ENCODE measurements at places on chromosomes 11 and 22.

DNA sequence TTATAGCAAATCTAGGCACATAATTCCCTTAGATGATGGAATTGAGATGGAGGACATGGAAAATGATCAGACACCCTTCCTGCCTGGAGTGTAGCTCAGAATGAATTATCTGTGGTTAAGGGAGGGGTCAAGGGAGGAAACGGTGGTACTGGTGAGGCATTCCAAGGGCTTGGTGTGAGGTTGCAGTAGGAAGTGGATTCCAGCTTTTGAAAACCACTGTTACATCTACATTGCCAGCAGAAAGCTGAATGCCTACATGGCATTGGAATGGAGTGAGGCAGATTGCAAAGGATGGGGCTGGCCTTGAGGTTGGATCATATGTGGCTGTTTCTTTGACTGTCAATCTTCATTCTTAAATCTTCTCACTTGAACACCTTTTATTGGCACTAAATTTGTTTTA, 684.4 kb downstream of the NTM start:
- DNase-seq, result peak; percentile 89

GRCh38 chr11:17521106-17521900, 22.9 kb downstream of the USH1C start:
- DNase-seq, result no peak

- no peak for DNase-seq
Measured at GRCh38 chr22:38737302-38738060, 18.3 kb downstream of the SUN2 start.

- DNase-seq, result no peak
Measured at GRCh38 chr11:76666408-76666807, 4.1 kb downstream of the LRRC32 start.

DNA sequence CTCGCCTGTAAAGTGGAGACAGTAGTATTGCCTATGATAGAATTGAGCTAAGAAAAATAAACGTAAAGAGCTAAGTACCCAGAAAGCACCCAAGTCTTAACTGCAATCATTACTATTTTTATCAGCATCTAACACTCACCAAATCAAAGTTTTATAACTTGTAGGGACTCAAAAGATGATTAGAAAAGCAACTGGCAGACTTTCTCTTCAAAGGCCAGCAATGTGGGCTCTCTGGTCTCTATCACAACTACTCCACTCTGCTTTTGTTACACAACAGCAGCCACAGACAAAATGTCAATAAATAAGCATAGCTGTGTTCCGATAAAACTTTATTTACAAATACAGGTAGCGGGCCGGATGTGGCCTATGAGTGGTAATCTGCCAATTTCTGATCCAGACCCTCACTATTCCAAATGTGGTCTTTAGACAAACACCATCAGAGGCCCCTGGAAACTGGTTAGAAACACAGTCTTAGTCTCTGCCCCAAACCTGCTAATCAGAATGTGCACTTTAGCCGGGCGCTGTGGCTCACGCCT, 8.2 kb downstream of the TPST2 start:
- no peak for DNase-seq

GRCh38 chr11:2149864-2150847, 10.9 kb downstream of the INS start:
- DNase-seq, result no peak

DNA sequence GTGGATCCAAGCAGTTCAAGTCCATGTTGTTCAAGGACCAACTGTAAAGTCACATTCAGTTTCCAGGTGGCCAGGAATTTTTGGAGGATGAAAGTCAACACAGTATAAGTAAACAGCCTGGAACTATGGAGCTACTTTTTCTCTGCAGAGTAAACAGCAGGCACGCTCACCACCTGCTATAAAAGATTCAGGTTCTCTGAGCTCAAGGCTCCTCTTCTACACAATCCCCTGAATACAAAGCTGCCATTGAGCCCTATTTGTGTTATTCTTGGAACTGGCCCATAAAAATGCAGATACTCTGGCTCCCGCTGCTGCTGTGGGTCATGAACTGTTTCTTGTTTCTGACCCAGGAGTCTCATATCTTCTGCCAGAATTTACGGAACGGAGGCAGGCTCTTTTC, 56.9 kb upstream of the PRR5 start:
- DNase-seq, result no peak

DNA sequence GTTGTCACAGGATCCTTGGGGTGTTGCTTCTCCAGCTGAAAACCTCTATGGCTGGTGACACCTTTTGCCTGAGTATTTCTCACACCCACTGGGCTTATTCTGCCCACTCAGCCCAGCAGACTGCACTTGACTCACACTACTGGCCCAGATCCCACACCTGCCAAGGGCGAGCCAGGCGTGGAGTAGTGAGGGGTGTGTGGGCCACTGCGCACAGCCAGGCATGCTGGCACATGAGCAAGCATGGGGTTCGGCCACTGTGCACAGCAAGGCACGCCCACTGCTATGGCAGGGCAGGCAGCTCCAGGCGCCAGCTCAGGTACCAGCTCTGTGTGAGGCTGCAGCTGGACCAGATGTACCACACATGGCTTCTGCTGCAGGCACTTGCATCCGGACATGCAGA, 116.5 kb upstream of the MTNR1B start:
- DNase-seq, result no peak

DNA sequence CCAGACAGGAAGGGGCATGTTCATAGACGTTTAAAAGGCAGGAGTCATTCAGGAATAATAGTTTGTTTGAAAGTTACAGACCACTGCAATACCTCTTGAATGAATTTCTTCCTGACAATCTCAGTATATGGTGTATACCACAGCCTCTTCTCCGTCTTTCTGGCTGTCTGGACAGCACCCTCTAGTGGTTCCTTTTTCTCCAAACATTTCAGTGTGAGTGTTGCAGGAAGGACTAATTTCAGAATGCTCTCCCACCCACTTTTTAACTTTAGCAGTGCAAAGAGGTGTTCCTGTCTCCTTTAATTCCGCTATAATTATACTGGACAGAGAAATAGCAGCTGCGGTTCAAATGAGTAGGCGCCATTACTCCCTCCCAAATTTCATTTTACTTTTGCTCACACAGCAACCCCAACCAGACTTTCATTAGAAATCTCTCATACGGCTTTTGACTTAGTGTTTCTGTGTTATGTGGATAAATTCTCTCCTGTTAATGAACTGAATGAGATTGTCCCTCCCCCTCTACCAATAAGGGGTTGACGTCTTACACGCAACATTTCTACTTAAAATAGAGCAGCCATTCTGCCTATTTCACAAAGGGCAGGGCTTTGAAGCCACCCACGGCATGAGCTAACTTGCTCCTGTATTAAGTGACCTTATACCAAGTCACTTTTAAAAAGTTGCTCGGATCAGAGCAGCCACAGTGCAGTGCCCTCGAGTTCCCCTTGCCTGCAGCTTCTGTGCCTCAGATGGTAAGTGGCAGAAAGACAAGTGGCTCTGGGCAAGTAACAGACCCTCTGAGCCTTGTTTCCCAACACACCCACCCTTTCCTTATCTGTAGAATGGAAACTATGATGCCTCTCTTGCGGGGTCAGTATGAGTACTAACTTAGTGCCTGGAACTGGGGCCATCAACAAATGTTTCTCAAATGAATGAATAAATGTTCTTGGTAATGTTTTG, 368.6 kb downstream of the OPCML start:
- peak; percentile 12 for DNase-seq
